ENCODE measurements at places on chromosomes 4 and X.

DNA sequence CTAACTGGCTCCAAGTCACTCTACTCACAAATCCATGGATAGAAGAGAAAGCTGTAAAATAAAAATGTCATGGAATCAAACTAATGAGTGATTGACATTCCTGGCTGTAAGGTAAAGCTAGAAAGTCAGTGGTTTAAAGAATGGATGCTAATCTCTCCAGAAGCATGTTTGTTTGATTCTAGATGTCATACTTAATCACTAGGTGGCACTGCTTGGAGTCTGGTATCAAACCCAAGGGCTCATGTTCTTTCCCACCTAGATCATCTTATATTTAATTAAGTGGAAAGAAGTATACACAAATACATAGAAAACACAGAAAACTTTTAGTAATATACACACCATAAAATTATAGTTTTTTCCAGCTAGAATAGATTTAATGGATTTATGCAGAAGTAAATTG, 2666.6 kb downstream of the PCDH7 start:
- no peak for DNase-seq

GRCh38 chr4:37138019-37138653, 106.4 kb upstream of the NWD2 start:
- DNase-seq, result no peak

GRCh38 chr4:173930329-173930967, 353.0 kb downstream of the FBXO8 start:
- DNase-seq, result no peak

DNA sequence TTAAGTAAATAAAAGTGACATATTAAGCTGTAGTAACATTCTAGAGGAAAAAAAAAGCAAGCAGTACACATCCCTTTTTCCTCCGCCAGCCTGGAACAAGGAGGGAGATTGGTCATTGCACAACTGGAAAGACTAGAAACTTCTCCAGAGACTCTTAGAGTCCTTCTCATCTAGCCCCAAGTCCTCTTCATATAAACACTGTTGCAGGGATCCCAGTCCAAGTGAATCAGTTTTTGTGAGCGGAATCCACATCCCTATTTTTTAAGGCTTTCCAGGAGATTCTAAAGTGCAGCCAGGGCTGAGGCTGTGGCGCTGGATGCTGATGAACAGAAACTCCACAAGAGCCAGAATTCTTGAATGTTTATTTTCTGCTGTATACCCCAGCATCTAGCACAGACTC, 23.8 kb downstream of the REELD1 start:
- DNase-seq, result no peak

DNA sequence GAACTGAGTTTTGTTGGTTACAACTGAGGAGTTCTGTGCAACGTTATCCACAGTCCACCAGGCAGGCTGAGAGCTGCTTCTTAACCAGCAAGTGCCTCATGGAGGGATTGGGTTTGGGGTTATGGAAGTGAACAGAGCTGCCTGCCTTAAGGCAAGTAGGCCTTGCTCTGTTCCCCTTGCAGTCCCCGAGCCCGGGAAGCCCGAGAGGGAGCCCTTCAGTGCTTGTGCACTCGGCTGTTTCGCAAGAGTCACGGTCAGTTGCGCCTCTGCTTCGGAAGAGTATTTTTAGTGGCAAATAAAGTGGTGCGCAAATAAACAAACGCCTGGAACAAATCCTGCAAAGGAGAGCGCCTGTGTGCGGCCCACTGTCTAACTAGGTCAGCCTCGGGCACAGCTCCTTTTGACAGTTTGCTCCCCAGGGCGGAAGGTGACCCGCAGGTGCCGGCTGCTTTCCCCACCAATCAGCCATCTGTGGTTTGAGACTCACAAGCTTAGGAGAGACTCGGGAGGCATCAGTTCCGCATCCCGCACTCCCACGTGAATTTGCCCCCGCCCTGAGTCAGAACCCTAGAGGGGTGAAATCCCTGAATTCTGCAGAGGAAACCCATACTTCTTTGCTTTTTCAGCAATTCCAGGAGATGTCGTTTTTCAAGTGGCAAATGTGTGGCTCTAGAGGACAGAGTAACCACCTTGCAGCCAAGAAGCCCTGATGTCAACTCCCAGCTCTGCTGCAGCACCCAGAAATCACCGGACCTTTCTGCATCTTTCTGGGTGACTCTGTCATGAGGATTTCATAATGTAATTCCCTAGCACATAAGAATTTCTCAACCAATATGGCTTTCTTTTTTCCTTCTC, 56.8 kb downstream of the LGI2 start:
- DNase-seq, result no peak

- DNase-seq, result no peak
Observed at GRCh38 chrX:39504850-39505259, 592.9 kb downstream of the BCOR start.

DNA sequence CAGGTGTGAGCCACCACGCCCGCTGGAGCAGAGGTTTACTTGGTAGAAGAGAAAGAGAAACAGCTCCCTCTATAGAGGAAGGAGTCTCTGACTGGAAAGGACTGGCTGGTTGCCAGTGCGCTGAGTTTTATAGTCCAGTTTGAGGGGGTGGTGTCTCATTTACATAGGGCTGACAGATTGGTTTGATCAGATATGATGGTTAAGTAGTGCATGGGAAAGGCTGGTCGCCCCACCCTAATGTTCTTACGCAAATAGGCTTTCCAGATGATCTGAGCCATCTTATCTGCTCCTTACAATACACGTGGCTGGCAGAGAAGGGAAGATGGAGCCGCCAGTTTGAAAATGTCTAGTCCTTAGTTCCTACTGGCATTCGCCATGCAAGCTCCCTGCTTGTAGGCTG, 439.5 kb downstream of the NAF1 start:
- no peak for DNase-seq

DNA sequence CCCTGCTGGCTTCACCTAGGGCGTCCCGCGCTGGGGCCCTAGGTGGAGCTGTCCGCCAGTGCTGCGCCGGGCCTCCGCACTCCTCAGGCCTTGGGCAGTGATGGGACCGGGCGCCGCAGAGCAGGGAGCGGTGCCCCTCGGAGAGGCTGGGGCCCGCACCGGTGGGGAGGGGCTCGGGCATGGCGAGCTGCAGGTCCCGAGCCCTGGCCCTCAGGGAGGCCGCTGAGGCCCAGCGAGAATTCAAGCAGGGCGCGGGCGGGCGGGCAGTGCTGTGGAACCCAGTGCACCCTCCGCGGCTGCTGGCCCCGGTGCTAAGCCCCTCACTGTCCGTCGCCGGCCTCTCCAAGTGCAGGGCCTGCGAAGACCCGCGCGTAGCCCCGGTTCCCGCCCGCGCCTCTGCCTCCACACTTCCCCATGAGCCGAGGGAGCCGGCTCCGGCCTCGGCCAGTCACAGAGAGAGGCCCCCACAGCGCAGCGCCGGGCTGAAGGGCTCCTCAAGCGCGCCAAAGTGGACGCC, 565.1 kb upstream of the NDST4 start:
- DNase-seq, result no peak

- no peak for DNase-seq
Observed at GRCh38 chr4:25823632-25824031, 39.2 kb downstream of the SEL1L3 start.

- no peak for DNase-seq
Observed at GRCh38 chrX:22912616-22913015, 87.1 kb upstream of the DDX53 start.

DNA sequence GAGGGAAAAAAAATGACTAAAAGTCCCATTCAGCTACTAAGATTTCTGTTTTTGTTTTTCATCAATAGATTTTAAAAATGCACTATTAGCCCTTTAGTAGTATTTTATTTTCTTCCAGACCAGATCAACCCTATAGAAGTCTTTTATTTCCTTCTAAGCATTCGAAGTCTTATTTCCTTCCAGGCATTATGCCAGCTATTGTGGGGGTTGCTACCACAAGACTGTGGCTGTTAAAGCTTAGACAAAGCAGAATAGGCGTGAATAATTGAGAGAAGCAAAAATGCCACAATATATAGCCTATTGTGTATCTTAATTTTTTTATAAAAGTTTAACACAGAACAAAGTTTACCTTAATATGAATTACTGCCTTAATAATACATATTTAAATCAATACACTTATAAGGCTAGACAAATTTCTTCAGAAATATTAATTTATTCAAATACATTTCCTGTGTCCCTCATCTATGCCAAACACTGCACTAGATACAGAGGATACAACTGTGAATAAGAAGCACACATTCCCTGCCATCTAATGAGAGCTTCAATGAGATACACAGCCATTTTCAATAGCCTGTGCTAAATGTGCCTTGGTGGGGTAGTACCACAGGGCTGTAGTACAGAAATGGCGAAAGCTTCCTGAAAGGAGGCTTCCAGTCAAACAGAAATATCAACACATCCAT, 33.1 kb downstream of the SLC10A7 start:
- DNase-seq, result peak; percentile 24

GRCh38 chr4:136841526-136841925, 690.8 kb downstream of the PCDH18 start:
- no peak for DNase-seq

DNA sequence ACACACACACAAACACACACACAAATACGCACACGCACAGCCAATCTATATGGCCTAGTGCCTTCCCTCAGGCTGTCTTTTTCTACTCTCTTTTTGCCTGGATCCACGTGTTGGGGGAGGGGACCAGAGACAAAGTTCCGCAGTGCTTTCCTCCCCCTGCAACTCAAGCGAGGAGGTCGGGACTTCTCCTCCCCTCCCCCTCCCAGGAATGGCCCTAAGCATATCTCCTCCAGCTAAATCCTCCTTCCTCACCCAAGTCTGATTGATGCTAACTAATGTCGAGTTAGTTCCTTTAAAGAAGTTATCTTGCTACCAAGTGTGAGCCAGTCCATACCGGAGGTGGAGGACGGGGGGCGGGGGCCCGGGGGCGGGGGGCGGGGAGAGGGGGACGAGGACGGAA, 141.2 kb upstream of the ZIC3 start:
- no peak for DNase-seq

DNA sequence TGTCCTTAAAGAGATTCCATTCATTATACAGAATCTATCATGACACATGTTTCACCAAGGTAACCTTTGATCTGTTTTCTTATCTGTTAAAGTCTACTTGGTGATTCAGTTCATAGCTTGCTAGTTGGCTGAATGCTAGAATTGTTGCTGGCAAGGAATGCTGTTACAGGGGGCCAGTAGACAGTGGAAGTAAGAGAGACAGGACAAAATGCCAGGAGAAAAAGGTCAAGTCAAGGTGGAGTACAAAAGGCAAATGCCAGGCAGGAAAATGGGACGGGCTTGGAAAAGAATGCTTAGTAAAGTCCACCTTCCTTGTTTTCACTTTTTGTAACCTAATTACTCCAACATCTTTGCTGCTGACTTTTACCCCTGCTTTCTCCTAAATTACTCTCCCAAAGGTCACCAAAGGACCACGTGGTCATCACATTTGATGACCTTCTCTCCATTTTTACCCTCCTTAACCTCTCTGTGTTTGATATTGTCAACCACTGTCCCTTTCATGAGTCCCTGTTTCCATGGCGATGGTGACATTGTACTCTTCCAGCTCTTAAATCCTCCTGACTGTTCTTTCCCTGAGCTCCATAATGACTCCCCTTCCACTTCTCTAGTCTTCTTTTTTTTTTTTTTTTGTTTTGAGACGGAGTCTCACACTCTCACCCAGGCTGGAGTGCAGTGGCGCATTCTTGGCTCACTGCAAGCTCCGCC, 24.5 kb upstream of the TAPT1 start:
- DNase-seq, result no peak
